ENCODE measurements at places on chromosomes 3 and 15.

- DNase-seq = no peak
Observed at GRCh38 chr15:81043935-81044575, 43.3 kb downstream of the TLNRD1 start.

DNA sequence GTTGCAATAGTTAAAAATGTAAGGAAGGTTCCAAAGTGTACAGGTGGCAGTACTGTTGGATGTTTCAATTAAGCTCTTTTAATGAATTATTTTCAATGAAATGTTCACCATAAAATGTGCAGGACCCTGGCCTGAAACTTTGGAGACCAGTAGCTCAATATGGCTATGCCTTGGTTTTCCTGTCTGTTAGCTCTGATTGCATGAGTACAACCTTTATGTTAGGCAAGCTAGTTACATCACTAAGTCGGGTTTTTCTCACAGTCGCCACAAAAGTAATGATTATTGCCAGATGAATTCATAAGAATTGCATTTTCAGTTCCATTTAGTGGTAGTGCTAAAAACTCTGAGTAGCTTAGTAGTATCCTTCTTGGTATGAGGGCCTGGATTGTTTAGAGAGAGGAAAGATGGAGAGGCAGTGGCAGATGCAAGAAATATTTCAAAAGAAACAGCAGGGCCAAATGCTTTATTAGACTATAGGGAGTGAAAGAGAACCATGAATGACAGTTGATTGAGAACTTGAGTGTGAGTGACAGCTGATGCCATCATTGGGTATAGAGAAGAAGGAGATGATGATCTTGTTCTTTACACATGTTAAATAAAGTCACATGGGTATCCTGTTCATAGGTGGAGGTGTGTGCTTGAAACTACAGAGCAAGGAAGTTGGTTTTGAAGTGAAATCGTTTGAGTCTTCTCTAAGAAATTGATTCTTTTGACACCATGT is 109.5 kb downstream of the AKAP13 start:
- no peak for DNase-seq

DNA sequence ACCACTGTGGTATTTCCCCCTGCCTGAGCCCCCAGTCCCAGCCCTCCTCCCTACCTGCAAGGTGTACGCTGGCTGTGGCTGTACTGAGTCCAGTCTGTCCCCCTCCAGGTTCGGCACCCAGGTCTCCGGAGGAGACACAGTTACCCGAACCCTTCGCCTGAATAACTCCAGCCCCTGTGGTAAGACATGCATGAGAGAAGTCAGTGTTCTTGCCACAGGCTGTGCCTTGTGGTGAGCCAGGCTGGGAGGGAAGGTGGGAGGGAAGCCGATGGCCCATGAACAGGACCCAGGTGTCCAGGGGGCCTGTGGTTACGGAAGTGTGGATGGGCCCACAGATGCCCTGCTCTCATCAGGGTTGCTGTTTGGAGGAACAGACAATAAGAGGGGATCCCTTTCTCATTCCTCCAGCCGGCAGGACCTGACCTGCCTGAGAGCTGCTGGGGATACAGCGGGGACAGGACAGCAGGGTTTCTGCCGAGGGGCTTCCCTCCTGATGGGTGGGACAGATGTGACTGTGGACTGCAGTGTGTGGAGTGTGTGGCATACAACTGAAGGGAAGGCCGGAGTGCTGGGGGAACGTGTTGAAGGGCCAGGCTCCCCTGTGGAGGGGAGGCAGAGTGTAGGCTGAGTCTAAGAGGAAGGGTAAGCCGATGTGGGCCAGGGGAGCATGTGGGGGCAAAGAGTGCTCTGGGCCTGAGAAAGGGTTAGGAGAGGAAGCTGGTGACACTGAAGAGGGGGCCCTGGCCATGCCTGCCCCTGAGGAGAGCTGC is 21.9 kb downstream of the ACAA1 start:
- no peak for DNase-seq

DNA sequence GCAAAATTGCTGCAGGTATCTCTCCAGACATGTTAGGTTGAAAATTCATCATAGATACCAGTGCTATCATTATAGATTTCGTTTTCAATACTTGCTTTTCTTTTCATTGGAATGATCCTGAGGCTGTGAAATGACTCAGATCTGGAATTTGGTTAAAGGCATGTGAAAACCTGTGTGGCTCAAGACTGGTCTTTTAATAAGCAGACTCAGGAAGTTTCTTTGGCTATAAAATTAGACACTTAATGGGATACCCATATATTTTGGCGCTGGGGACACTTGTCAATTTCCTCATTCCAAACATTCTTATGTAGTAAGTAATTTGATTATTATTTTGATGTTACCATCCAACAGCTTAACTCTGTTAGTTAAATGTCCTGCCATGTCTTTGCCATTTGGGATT is 1041.1 kb upstream of the GBE1 start:
- no peak for DNase-seq

- no peak for DNase-seq
Observed at GRCh38 chr3:36524560-36524959, 144.3 kb downstream of the STAC start.

DNA sequence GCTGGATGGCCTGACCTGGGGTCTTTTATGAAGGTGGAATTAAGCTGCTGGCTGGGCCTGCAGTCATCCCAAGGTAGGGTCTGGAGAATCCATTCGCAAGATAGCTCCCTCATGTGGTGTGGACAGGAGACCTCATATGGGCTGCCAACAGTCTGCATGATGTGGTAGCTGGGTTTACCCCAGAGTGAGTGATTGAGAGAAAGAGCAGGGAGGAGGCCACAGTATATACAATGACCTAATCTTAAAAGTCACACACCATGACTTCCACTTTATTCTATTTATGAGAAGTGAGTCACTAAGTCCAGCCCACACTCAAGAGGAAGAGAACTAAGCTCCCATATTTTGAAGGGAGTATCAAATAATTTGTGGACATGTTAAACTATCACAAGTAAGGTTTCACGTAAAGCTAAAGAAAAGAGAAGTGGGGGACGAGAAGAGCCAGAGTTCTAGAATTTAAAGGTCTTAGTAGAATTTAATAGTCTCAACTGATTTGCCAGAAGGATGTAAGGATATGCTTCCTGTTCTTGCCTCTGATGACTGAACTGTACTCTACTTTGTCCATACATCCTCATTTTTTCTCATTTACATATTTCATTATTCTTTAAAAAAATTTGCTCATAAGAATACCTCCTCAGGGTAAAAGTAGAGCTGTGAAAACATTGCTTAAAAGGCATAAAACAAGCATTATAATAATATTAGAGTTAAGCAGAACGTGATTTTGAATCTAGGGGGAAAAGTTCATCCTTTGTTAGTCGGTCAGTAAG is 184.4 kb downstream of the PEX5L start:
- no peak for DNase-seq

DNA sequence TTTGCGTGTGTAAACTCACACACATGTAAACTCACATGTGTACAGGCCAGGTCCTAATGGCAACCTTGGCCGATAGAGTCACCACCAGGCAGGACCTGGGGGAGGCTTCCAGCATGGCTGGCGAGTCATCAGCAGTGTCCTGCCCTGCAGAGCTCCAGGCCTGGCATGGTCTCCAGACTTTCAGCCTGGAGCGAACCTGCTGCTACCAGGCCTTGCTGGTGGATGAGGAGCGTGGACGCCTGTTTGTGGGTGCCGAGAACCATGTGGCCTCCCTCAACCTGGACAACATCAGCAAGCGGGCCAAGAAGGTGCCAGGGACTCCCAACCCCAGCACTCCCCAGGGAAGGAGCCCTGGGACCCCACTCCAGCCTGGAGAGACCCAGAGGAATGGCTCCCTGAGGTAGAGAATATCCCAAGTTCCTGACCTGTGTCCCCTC is 1.0 kb downstream of the SEMA3B start:
- no peak for DNase-seq

DNA sequence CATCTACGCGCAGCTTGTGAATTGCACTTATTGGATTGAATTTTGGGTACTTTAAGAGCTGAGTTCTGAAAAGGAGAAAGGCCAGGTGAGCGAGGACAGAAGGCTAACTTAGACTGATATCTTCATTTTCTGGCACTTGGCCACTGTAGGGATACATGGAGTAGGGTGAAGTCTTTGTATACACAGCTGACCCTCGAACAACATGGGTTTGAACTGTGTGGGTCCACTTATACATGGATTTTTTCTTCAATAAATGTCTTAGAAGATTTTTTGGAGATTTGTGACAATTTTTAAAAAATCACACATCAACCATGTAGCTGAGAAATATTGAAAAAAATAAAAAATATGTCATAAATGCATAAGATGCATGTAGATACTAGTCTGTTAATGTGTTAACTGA is 18.3 kb downstream of the PTPRG start:
- no peak for DNase-seq

GRCh38 chr15:93759629-93760028 is 471.7 kb upstream of the MCTP2 start:
- no peak for DNase-seq

- DNase-seq = peak; percentile 70
Observed at GRCh38 chr3:141105828-141106628, 54.9 kb downstream of the SPSB4 start.

GRCh38 chr3:63245726-63246241 is 32.3 kb upstream of the SYNPR start:
- no peak for DNase-seq

DNA sequence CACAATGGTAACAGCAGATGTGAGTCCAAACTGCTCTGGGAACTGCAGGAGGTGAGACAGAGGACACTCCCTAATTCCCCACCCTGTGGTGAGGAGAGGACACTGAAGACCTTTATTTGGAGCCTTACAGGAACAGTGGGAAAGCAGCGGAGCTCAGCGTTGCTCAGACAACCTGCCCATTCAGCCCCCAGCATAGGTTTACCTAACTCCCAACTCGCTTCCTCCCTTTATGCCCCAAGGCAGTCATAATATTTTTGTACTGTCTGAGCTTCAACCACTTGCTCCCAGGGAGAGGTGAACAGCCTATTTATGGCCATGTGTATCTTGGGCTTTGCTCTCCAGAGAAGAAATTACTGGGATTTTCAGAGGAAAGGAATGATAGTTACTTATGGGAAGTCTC is 34.1 kb downstream of the SHC4 start:
- DNase-seq = no peak

GRCh38 chr3:188825901-188826300 is 345.9 kb upstream of the TPRG1 start:
- no peak for DNase-seq

GRCh38 chr15:83848315-83849050 is 194.6 kb downstream of the ADAMTSL3 start:
- peak; percentile 90 for DNase-seq

DNA sequence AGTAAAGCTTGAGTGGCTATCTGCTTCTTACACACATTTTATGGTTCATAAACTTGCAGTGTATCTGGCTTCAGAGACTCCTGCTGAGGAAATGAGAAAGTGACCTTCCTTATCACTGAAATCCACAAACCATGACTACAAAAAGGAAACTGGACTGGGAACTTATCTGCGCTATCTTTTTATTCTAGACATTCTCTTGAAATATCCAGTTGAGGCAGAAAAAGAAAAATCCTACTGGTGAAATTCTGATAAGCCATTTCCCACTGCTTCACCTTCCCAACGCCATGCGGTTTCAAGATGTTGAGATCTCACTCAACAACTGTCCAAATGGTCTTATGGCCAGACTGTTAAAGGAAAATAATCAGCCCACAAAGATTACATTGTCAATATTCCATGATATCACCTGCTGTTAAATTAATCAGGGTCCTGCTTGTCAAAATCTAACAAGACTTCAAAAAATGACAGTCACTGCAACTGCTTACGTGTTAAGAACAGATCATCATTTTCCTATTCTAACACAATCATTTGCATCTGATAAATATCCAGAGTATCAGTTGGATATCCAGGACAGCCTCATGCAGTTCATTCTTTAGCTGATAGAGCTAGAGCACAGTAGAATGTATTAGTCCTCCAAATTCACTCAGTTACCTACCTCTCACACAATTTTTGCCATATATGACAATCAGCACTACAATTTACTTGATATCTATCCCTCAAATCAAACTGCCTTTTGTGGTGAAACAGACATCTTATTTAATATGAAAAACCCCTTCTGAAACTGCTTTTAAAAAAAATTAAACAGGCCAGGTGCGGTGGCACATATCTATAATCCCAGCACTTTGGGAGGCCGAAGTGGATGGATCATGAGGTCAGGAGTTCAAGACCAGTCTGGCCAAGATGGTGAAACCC is 538.1 kb downstream of the MAGI1 start:
- no peak for DNase-seq

DNA sequence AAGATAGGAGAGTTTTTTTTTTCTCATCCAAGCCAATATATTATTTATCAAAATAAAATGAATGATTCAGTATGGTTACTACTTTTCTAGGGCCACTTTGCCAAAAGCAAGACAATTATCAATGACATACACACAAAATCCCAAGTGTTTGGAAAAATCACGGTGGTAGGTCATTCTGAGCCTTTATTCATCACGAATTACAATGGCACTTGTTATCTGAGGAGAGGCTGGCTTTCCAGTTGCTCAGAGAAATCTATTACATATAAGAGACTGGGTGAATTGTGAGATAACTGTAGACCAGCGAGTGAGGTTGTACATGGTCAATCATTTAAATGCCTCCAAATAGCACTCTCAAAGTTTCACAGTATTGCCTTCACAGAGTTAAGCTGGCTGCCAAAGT is 20.4 kb upstream of the FGF12 start:
- no peak for DNase-seq

DNA sequence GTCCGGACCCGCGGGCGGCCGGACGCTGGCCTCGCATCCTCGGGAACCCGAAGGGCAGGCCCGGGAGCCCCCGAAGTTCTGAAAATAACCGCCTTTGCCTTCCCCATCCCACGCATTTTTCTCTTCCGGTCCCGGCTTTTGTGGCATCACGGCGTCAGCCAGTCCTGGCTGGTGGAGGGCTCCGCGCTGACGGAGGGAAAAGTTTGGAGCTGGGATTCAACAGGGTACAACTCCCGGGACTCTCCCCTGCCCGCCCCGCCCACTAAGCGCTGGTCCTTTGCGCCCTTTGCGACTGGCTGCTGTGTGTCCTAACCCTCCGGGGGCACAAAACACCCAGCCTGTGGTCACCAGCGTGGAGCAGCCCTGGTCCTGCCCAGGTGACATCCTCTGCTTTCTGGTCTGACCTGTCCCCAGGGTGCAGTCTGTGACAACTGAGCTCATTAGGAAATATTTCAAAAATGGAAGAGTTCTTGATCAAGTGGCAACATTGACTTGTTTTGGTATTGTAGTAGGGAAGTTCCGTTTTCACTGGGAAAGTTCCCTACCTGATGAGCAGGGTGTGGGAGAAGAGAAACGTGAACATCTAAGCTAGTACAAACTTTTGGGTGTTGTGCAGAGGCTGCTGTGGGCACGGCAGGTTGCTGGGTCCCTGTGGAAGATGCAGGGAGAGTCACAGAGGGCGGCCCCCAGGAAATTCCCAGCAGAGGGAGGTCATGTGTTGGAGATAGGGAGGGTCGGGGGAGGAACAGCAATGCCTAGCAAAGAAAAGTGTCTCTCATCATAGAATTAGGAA is 775 bp downstream of the ARNT2 start:
- no peak for DNase-seq

Data from HFF-Myc (cell line).